Activated CD4-positive, alpha-beta memory T cell treated with anti-CD3 and anti-CD28 coated beads, Interleukin-2, amount 10 ng/mL, durations not matched to agents 7 days and 5 days (primary cell): ENCODE measurements at places on chromosomes 3 and 15.

DNA sequence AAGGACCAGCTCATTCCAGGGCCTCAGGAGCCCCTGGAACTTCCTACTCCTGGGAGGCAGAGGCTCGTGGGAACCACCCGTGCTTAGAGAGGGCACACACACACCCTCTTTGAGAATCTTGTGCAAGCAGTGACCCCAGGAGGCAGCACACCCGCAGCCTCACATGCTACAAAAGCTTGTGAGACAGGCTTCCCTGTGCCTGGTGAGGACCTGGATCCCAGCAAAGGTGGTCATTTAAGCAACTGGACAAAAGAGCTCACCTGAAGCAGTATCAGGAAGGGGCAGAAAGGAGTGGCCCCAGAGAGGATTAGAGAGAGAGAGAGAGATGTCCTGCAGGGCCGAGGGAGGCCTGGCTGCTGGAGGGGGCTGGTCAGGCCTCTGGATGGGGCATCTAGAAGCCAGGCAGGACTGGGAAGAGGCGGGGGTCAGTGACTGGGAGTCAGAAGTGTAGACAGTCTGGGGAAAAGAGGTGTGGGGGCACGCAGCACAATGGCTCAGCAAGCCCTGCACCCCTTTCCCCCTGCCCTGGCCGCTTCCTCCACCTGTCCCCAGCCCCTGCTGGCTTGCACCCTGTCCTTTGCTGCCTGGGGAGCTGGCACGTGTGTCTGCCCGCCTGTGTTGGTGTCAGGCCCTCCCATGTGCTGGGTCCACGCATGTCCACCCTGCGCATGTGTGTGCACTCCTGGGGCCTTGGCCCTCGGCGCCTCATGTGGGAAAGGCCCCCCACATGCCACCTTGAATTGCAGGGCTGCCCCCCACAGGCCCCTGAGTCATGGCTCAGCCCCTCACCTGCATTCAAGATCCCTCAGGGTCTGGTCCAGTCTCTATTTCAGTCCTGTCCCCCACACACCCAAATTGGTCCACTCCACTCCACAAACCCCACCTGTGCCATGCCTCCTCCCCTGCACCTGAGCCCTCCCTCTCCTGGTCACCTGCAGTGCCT is 36.9 kb downstream of the TSPAN3 start:
- DNase-seq, result peak; percentile 15

DNA sequence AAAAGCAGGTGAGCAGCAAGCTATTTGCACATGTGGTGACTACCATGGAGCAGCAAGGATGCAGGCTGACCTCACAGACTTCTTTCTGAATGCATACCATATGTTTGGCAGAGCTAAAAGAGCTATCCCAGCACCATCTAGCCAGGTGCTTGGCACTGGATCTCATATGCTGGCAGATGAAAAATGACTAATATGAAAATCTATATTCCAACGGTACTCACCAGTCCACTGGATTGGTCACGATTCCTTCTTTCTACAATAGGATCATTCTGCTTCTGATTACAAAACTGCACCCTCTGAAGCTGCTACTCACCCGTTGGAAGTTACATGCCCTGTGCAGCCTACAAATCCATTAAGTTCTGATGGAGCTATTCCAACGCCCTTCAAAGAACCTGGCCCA is 714.3 kb upstream of the CFAP20DC start:
- no peak for DNase-seq

DNA sequence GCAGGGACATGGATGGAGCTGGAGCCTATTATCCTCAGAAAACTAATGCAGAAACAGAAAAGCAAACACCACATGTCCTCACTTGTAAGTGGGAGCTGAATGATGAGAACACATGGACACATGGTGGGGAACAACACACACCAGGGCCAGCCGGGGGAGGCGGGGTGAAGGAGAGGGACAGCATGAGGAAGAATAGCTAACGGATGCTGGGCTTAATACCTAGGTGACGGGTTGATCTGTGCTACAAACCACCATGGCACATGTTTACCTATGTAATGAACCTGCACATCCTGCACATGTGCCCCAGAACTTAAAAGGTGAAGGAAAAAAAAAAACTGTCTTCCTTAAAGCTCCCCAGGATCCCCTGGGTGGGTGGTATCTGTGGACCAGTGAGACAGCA is 87.1 kb downstream of the ADAMTS17 start:
- no peak for DNase-seq

DNA sequence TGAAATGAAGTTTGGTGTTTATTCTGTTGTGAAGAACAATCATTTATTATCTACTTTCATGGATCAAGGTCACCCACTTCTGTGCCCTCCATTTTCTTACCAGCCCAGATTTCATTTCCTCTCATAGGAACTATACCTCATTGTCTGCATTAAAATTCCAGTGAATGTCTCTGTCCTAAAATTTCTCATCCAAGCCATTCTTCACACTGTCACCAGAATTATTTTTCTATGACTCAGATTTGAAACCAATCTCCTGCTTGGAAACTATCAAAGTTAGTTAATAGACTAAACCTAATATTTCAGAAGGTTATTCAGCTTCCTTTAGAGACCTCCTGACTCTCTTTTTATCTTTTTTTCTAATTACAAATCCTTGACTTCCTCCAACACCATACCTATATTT is 364.1 kb upstream of the CBLB start:
- DNase-seq, result no peak

DNA sequence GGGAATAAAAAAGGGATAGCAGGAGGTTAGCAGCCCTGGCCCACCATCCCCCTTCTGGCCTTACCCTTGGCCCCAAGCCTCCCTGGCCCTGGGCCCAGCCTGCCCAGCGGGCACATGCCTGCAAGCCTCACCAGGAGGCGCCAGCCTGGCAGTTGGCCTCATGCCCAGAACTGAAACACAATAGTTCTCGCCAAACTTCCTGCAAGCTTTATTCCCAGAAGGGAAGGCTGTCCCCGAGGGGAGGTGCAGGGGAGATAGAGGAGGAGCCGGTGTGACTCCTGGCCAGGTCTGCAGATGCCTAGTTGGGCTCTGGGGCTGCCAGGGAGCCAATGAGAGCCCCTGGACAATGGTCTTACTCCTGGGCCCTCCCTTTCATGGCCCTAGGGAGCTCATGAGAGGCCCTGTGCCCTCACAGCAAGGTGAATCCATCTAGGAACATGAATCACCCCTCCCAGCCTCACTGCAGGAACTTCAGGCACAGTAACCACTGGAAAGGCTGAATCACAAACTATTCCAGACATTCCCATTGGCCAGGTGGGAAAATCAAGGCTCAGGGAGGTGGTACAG is 4.0 kb downstream of the CCDC33 start:
- no peak for DNase-seq

- DNase-seq, result no peak
These were observed 976.0 kb downstream of the ROBO2 start for GRCh38 chr3:78015856-78016255.

- DNase-seq, result no peak
These were observed 32.4 kb downstream of the CD200R1L start for GRCh38 chr3:112814266-112814665.

DNA sequence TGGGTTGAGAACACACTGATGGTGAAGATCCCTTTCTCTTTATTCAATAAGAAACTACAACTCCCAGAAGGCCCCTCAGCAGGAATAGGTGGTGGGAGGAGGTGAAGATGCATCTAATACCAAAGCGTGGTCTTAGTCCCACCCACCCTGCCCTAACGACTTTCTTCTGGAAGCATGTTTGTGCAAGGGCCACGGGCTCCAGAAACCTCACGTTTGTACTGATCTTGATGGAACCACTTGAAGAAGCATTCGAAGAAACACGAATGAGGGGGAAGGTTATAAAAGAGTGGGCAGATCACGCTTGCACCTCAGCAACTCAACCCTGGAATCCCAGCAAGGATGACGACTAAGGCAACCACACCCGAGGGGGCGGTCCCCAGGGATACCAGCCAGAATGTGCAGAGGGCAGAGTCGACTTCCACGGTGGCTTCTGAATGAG is 10.6 kb upstream of the SLC25A36 start:
- no peak for DNase-seq

DNA sequence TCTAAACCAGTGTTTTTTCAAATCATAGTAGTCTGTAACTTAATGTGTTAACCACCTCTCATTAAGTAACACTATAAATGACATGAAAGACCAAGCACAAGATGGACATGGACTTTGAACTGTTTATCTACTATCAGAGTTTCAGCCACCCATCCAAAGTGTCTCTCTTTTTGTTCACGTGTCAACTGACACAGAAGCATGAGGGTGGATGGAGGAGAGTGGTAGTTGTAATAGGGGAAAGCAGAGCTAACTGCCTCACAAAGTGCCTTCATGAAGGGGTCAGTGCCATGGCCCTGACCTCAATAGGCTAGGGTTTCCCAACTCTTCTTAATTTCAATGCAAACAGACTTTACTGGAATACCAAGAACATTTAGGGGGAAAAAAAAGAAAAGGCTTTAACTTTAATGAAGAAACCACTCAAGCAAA is 32.1 kb upstream of the TRPM7 start:
- DNase-seq, result no peak

GRCh38 chr3:188505151-188505550 is 351.2 kb downstream of the LPP start:
- no peak for DNase-seq

- no peak for DNase-seq
These were observed 21.3 kb upstream of the SCN10A start for GRCh38 chr3:38837358-38837757.

DNA sequence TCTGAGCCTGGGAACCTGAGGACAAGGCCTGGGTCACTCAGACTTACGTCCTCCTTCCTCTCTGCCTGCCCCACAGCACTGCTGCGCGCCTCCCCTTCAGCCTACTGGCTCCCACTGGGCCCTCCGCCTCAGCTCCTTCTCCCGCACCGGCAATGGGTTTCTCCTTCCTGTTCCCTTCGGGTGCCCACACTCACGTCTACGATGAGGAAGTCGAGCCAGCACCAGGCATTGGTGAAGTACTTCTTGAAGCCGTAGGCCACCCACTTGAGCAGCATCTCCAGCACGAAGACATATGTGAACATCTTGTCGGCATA is 70.0 kb downstream of the EXOG start:
- no peak for DNase-seq

DNA sequence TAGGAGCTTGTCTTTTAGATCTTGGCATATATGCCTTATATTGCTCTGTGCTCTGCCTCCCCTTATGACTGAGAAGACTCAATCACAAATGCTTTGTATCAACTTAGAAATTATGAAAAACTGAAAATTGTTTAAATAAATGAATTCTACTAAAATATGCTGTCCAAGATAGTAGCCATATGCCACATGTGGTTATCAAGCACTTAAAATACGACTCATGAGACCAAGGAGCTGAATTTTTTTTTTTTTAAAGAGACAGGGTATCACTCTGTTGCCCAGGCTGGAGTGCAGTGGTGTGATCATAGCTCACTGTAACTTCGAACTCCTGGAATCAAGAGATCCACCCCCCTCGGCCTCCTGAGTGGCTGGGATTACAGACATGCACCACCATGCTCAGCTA is 118.3 kb downstream of the RFTN1 start:
- no peak for DNase-seq

DNA sequence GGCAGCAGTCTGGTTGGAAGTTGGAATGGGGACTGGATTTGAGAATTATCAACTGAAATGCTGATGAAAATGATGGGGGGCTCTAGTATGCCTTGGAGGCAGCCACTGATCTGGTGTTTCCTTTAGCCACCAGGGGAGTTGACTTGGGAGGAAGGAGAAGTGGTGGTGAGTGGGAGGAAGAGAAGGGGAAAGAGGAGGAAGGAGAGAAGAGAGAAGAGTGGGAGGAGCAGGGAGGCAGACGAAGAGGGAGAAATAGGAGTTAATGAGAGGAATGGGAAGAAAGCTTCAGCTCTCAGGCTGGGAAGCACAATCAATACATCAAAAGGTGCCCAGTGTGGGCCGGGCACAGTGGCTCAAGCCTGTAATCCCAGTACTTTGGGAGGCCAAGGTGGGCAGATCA is 23.3 kb upstream of the HCN4 start:
- no peak for DNase-seq

- no peak for DNase-seq
These were observed 210.0 kb upstream of the PPP2R3A start for GRCh38 chr3:135755330-135756105.

DNA sequence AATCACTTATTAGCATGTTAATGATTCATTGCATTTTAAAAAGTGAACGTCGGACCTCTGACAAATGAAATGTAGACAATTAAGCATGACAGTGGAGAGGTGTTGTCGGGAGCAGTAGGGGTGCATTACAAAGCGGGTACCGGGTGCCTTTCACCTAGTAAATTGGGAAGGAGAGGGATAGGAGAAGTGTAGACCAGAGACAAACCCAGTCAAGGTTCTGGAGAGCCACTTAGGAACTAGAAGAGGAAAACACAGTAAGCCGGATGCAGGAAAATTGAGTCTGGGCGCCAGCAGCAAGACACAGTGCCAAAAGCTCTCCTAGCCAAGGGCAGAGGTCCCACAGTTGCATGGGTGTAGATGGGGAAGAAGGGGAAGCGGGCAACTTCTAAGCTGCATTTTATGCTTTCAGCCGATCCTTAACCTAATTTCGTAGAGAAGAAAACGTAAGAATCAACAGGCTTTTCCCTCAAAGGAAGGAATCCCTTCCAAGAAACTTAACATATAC is 3.1 kb upstream of the CERS3 start:
- no peak for DNase-seq

DNA sequence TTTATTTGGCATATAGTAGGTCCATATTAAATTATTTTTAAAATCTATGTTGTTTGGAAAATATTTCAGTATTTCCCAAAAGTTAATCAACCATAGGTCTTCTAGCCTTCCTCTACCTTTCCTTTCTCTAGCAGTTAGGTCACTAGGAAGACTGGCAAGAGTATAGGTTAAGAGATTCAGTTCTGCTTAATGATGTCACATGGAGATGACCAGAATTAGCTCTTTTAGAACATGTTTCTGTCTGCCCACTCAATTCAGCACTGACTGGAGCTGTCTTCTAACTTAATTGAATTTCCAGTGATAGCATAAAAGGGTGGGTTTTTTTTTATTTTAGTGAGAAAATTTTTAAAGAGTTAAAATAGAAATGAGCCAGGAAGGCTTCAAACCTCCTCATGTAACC is 23.8 kb upstream of the ZBED2 start:
- no peak for DNase-seq

DNA sequence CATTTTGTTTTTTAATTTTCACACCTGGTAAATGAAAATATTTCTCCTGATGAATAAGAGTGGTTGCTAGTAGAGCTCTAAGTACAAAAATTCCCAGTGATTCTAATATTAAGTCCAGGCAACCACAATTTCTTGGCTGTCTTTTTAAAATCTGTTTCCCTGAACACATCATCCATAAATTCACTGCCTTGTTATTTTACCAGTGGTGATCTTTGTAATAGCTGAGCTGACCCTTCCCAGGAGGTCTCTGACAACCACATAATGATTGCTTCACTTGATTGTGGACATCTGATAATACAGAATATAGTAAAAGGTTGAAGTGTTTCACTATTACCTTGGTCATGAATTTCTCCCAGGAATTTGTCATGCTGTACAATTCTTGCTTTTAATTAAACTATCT is 13.9 kb upstream of the TOP2B start:
- DNase-seq, result no peak

DNA sequence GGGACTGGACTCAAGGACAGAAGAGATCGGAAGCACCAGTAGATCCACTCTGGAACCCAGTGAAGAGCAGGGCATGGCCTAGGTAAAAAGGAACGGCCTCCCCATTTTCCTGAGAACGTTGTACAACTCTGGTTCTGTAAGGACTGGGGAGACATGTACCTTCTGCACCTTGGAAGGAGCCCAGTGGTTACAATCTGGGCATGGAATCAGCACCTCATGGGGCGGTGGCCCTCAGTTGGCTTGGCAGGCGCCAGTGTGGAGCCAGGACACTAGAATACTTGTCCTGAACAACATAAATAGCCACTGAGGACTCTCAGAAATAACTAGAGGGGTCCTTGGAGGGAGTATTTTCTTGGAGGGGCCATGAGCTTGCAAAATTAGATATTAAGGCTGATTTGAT is 25.6 kb downstream of the EAF1 start:
- DNase-seq, result no peak
